ENCODE measurements at places on chromosomes 16 and 17. TPM values are rescaled to one million over a fixed set of nuclear protein-coding genes. Genes with fewer than 3 reads are reported as not detected.

DNA sequence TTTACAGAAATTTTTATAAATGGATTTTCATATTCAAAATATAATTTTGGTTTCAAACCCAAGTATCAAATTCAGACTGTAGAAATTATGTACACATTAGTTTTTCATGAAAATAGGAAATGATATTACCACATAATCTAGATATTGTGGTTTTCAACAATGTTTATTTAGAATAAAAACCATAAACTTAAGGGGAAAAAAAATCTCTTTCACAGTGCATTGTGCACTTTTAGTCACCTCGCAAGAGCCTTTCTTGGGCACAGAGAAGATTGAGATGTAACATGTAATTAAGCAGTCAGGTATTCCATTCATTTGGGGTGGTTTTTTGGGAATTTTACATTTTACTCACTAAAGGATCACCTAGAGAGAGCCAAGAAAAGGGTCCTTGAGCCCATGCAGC lies 104.0 kb downstream of the TANC2 start:
- H3K36me3 ChIP-seq: peaks cover 2% of the 10 kb centered on the region
- no peak overlapping the region for H3K27ac ChIP-seq
- DNase-seq: no peak
- H3K4me3 ChIP-seq: no peak overlapping the region
- no peaks in the 10 kb centered on the region for H3K27me3 ChIP-seq

GRCh38 chr17:57682701-57683100 lies 62.4 kb downstream of the CCDC182 start:
- no peak overlapping the region for H3K27ac ChIP-seq
- H3K27me3 ChIP-seq: no peaks in the 10 kb centered on the region
- H3K4me1 ChIP-seq: no peaks in the 10 kb centered on the region
- H3K36me3 ChIP-seq: no peaks in the 10 kb centered on the region
- H3K4me3 ChIP-seq: no peak overlapping the region

DNA sequence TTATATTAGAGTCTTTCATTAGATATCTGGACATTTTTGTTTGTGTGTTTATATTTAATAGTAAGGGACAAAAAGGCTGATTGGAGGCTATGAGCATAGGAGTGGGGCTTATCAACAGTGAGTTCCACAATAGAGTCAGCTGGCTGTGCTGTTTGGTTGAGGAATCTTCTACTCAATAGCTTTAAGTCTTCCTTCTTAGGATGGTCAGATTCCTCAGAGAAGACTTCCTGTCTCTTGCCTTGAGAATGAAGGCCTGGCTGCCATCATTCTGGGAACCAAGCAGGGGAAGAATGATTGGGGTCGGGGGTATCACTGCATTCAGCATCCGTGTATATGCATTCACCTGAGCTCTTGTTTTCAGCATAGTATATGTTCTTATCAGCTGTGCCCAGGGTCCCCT lies 31.9 kb upstream of the ABCC11 start:
- no peak overlapping the region for H3K4me3 ChIP-seq
- no peak for DNase-seq
- H3K4me1 ChIP-seq: peaks cover 4% of the 10 kb centered on the region
- H3K27me3 ChIP-seq: no peaks in the 10 kb centered on the region
- no peak overlapping the region for H3K27ac ChIP-seq

GRCh38 chr16:11210260-11210659 lies 45.7 kb downstream of the SOCS1 start:
- H3K4me3 ChIP-seq: no peak overlapping the region
- DNase-seq: no peak
- peaks cover 23% of the 10 kb centered on the region for H3K4me1 ChIP-seq
- H3K27me3 ChIP-seq: no peaks in the 10 kb centered on the region

DNA sequence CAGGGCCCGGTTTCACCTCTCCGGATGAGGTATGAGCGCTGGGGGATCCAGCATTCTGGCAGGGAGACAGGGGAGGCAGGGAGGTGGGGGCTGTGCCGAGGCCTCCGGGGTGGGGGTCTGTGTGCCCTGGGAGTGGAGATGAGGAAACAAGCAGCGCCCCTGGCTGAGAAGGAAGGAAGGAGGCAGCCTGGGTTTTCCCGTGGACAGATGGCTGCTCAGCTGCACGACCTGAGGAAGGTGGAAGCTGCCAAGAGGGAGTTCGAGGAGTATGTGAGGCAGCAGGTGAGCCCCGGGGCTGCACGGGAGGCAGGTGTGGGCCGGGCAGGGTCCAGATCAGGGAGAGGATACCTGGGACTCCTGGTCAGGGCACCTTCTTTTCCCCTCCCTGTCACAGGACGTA lies 4.3 kb downstream of the RNF112 start:
- H3K4me1 ChIP-seq: peaks cover 15% of the 10 kb centered on the region
- H3K36me3 ChIP-seq: no peaks in the 10 kb centered on the region
- H3K27ac ChIP-seq: no peak overlapping the region
- peaks cover 4% of the 10 kb centered on the region for H3K27me3 ChIP-seq
- no peak overlapping the region for H3K4me3 ChIP-seq

- H3K27ac ChIP-seq: peak overlapping the region; percentile 98
- H3K4me3 ChIP-seq: peak overlapping the region; percentile 83
- no peak for DNase-seq
- no peaks in the 10 kb centered on the region for H3K27me3 ChIP-seq
- H3K36me3 ChIP-seq: peaks cover 55% of the 10 kb centered on the region
- peaks cover 54% of the 10 kb centered on the region for H3K4me1 ChIP-seq
These were observed 9.9 kb upstream of the TSPOAP1 start for GRCh38 chr17:58338454-58338840.

The TENT4B gene
- 19.7 TPM for total RNA-seq

DNA sequence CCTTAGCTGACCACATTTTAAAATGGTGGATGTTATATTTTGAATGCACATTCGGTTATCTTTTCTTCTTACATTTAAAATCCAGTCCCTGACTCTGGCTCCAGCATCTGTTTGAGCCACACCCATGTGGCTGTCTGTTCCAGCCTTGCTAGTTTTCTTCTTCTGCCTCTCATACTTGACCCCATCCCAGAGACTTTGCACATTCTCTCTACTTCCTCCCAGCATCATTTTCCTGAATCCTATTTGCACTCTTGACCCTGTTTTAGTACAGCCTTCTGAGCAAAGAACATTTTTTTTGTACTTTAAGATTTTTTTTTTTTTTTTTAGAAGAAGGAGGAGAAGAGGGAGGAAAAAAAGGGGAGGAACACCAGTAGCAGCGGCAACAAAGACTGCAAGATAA lies 23.3 kb upstream of the MAF start:
- peaks cover 38% of the 10 kb centered on the region for H3K27me3 ChIP-seq
- H3K27ac ChIP-seq: no peak overlapping the region
- DNase-seq: no peak

GRCh38 chr16:81645925-81646324 lies 133.2 kb upstream of the PLCG2 start:
- no peak for DNase-seq
- peaks cover 4% of the 10 kb centered on the region for H3K4me1 ChIP-seq
- H3K27ac ChIP-seq: no peak overlapping the region

GRCh38 chr17:7440834-7441195 lies 1.5 kb downstream of the FGF11 start:
- H3K27me3 ChIP-seq: peaks cover 53% of the 10 kb centered on the region
- H3K4me3 ChIP-seq: peak overlapping the region; percentile 78
- H3K36me3 ChIP-seq: peaks cover 11% of the 10 kb centered on the region
- H3K27ac ChIP-seq: no peak overlapping the region
- H3K4me1 ChIP-seq: peaks cover 51% of the 10 kb centered on the region

Measured in activated CD8-positive, alpha-beta memory T cell treated with anti-CD3 and anti-CD28 coated beads, Interleukin-2, amount 10 ng/mL, durations not matched to agents 7 days and 5 days (primary cell).